ENCODE measurements at places on chromosomes 5 and 9.

- DNase-seq: no peak
Observed at GRCh38 chr5:127586811-127587210, 62.1 kb upstream of the CTXN3 start.

DNA sequence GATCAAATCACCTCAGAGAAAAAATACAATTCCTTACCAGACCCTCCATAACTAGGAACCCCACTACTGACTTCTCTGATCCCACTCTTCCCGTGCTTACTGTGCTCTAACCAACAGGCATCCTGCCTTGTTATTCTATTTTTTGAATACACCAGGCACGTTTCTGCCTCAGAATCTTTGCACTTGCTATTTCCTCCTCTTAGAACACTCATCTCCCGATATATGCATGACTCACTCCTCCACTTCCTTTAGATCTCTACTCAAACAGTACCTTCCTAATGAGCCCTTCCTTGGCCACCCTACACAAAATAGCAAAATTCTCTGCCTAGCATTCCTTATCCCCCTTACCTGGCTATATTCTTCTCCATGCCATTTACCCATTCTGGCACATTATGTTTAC, 43.9 kb downstream of the MAPKAP1 start:
- no peak for DNase-seq

DNA sequence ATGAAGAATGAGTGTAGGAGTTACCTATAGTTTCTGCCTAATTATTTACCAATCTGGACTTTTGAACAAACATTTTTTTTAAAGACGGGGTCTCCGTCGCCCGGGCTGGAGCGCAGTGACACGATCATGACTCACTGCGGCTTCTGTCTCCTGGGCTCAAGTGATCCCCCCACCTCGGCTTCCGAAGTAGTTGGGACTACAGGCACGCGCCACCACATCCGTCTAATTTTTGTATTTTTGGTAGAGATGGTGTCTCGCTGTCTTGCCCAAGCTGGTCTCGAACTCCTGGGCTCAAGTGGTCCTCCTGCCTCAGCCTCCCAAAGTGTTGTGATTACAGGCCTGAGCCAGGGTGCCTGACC, 1.5 kb downstream of the CTNNA1 start:
- DNase-seq: no peak

DNA sequence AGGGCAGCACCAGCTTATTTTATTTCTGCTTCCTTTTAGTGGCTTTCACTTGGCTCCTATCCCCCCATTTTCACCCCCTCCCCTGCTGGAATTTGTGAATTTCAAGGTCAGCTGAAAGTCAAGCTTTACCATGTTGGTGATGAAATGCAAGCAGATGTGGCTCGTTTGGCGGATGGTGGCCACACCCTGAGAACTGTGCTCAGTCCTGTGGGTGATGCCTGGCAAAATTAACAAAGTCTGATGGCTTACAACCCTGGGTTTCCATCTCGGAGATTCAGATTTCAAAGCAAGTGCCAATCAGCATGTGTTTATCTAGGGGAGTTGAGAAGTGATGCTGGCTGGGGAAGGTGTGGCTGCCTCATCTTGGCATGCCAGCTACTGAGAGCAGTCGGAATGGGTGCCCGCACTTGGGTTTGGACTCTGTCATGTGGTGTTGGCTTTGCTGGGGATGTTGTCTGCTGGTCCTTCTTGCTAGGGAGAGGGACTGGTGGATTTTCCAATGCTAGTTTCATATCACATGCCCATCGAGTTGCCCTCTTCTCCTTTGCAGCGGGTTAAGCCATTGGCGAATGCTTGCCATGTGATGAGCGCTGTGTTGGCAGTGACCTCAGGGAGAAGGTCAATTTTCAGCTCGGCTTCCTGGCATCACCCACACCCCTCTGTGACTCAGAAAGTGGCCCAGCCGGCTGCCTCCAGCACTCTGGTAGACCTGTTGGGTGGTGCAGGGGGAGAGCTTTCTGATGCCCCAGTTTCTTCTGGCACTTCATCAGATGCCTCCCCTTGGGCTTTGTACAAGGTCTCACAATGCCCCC, 77.0 kb upstream of the PITX1 start:
- DNase-seq: no peak

DNA sequence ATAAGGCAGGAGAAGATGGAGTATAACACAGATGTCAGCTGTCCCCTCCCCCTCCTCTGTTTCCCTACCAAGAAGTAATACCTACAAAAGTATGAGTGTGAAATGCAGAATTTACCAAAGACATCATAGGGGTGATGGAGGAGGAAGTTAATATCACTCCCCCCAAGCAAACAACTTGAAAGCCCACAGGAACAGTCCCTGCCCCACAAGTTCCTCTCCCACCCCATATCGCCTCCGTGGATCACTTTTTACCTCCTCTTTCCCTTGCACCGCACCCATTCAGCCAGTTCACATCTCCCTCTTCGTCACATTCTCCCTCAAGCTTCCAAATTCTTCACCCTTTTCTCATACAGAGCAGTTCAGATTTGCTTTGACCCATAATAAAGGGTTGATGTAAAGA, 7.0 kb upstream of the SIL1 start:
- no peak for DNase-seq

DNA sequence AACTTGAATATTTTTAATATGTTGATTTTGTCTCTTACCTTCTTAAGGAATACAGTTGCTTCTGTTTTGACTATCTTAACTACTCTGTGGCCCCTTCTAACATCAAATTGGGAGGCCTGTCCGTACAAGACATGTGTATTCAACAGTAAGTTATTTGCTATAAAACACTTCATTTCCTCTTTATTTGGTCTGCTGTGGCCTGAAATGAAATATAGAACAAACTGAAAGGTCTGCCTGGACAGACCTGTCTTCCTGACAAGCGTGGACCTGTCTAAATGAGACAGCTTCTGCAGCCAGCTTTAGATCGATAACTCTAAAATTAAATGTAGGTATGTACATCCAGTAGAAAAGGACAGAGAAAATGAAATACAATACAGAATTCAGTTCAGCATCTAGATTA, 2.2 kb upstream of the LPAR1 start:
- no peak for DNase-seq

- no peak for DNase-seq
Observed at GRCh38 chr5:152255411-152255810, 149.7 kb downstream of the NMUR2 start.

DNA sequence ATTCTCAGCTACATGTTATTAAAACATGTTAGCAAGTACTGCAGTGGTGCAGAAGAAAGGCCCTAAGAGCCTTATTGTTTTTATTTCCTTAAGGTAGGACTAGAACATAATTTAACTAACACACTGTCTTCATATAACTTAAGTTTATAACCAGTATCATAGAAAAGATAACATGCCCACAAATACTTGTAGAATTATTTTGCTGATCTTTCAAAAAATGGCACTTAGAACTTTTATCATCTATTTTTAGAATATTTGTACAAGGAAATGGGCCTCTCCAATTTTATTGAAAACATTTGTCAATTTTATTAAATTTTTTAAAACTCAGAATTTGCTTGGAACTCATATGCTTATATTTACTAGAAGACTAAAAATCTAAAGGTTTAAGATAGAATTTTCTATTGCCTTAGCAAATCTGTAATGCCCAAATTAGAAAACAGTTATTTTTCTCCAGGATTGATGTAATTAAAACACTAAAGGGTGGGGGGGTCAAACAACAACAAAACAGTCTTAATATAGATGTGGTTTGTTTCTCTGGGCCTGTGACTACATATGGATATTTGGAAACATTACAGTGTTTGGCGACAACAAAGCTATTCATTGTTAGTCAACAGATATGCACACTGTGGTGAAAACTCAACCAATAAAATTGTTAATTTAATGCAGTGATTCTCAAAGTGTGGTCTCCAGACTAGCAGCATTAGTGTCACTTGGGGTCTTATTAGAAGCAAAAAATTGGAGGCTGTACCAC, 360.4 kb downstream of the PDE4D start:
- no peak for DNase-seq

All from activated CD8-positive, alpha-beta memory T cell treated with anti-CD3 and anti-CD28 coated beads, Interleukin-2, amount 50 U/mL, for 4 hours (primary cell).